Activated naive CD4-positive, alpha-beta T cell treated with anti-CD3 and anti-CD28 coated beads for 36 hours (primary cell): ENCODE measurements at places on chromosomes 3 and 15.

- DNase-seq, result no peak
Measured at GRCh38 chr3:78497767-78498166, 1270.0 kb downstream of the ROBO1 start.

GRCh38 chr3:99945328-99945995, 127.8 kb downstream of the CMSS1 start:
- DNase-seq, result no peak

GRCh38 chr3:14540821-14541385, 761 bp upstream of the GRIP2 start:
- DNase-seq, result no peak

DNA sequence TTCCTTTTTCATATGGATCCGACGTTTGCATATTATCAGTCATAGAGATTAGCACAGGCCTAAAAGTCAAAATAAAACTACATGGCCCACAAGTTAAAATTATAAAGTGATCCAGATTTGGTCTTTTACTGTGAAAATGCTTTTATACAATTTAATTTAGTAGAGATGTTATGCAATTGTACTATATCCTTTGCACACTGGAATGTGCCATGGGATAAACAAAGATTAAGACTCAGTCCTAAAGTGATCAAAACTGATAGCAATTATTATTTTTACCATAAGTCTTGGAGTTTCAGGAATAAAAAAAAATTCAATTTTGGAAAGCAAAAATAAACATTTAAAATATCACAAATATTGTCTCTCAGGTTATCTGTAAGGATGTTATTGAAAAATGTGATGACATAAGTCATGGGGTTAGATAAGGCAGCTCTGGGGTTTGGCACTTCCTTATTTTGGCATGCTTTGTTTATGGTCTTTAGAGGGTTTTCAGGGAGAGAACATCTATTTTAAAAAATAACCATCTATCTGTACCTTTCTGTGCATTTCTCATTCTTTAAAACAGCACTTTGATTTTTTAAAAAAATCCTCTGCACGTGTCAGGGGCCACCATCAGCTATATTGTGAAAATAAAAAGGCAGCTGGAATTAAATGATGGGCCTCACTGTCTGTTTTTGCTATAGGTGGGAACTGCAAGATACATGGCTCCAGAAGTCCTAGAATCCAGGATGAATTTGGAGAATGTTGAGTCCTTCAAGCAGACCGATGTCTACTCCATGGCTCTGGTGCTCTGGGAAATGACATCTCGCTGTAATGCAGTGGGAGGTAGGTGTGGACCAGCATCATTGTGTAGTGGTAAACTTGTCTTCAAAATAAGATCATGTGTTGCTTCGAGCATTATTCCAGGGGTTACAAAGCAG, 67.3 kb downstream of the TGFBR2 start:
- no peak for DNase-seq

DNA sequence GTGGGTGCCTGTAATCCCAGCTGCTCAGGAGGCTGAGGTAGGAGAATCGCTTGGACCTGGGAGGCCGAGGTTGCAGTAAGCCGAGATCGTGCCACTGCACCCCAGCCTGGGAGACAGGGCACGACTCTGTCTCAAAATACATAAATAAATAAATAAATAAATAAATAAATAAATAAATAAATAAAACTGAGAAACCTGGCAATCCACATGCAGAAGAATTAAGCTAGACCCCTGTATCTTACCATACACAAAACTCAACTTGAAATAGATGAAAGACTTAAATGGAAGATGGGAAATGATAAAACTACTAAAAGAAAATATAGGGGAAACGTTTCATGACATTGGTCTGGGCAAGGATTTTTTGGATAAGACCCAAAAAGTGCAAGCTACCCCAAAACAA, 58.0 kb downstream of the ATP13A4 start:
- no peak for DNase-seq

- DNase-seq, result peak; percentile 93
Measured at GRCh38 chr15:101167753-101168462, 83.9 kb downstream of the CHSY1 start.

DNA sequence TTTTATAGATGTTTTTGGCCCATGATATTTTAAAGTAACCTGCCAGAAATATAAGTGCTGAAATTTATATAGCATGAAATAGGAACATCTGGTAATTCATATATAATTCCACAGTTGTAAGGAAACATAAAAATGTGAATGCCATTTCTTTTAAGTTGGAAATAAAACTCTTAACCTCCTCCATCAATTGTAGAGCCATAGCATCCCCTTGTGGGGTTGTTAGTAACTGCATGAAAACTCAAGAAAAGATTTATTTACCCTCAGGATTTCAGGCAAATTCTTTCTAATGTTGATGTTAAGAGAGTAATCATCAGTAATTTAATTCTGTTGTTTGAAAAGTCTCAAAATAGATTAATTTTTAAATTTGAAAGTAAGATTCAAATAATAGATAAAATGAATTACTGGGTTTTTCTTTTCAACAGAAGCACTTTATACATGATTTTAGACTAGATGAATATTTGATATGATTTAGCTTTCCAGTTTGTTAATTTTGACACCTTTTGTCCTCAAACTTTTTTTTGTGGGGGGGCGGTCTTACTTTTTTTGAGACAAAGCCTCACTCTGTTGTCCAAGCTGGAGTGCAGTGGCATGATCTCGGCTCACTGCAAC, 74.7 kb downstream of the RASA2 start:
- DNase-seq, result peak; percentile 61

DNA sequence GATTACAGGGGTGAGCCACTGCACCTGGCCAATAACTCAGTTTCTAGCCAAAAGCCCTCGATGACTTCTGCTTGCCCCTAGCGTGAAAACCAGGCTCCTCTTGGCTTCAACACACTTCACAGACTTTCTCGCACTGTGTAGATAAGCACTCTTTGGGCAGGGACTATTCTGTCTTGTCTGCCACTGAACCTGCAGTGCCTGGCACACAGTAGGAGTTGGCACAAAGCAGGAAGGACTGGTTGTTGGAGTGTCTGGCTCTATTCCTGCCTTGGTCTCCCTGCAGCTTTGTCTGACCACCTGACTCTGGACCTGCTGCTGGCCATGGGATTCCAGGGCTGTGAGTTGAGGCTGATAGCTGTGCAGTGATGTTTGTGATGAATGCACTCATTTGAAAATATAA, 46.4 kb upstream of the RGMA start:
- no peak for DNase-seq

- DNase-seq, result no peak
Measured at GRCh38 chr3:134718726-134719125, 67.9 kb upstream of the KY start.
